Right cardiac atrium (tissue), 5 donors: ENCODE measurements at places on chromosomes 13 and 19.

DNA sequence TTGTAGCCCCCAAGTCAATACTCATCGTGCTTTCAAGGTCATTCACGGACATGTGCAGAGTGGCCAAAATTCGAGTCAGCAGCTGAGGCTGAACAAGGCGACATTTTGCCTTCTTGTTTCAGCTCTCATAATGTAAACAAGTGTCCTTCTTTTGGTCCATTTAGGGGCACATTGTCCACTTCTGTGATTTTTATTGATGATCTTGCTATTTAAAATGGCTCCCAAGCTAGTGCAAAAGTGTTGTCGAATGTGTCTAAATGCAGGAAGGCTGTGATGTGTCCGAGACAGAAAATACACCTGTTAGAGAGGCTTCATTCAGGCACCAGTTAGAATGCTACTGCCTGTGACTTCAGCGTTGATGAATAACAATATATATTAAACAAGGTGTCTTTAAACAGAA is 405.9 kb downstream of the IRS2 start:
- DNase-seq = no peak

DNA sequence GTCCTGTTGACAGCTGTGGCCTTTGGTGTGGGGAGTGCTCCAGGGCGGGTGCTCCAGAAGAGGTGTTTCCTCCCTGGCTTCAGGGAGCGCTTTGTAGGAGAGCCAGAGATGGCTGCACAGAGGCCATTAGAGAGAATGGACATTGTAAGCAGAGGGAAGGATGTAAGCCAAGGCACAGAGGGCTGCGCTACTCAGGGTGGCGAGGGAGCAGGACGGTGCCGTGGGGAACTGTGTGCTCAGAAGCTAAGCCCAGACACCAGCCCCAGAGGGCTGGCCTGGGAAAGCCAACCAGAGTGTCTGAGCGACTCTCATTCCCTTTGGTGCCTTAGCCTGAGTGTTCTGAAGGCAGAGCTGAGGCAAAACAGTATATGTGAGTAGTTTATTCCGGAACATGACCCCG is 92.2 kb downstream of the TSHZ3 start:
- no peak for DNase-seq

DNA sequence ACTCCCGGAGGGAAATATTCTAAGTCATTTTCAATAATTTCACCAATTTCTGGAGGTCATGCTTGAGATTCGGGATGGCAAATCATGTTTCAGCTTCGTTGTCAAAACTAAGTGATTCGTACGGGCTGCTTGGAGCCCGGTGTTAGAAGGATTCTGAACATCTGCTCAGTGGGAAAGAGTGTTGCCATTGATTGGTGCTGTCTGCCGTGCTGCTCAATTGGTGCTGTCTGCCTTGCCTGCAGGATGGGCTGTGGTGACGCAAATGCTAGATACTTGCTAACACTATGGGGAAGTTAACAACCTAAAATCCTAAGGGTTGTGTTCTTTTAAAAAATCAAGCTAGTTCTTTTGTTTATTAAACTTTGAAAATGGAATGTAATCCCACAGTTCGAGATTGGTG is 17.3 kb upstream of the CACNG8 start:
- no peak for DNase-seq

GRCh38 chr13:93843082-93843481 is 616.5 kb downstream of the GPC6 start:
- no peak for DNase-seq

DNA sequence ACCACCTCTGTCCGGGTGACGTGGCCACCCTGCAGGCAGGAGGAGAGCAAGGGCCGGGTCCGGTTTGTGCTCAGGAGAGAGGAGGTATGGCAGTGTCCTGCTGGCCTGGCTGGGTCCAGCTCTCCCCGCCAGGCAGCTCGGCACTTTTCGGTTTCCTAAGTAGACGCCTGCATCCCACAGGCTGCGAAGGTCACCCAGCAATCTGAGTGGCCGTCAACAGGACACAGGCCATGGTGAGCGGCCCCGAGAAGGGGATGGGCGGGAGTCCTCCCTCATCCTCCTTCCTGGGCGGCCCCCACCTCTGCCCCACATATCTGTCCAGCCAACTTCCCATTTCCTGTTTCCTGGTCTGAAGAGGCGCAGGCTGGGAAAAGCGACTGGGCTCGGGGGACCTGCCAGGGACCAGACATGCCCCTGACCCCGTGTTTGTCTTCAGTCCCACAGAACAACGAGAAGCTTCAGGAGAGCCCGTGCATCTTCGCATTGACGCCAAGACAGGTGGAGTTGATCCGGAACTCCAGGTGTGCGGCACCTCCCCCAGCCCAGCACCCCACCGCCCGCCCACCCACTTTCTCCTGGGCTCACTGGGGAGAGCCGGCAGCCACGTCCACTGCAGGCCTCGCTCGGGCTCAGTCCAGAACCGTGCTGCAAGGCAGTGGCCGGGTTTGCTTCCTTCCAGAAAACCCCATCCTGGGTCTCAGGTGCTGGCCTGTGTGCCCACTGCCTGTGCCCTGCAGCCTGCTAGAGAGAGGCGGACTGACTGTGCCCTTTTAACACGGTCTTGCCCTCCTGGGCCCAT is 16.3 kb downstream of the PIAS4 start:
- DNase-seq = no peak
